Hippocampal formation (tissue), 2 donors: ENCODE measurements at places on chromosomes 5 and 9.

GRCh38 chr9:133986774-133987445, 5.2 kb downstream of the VAV2 start:
- DNase-seq, result no peak

DNA sequence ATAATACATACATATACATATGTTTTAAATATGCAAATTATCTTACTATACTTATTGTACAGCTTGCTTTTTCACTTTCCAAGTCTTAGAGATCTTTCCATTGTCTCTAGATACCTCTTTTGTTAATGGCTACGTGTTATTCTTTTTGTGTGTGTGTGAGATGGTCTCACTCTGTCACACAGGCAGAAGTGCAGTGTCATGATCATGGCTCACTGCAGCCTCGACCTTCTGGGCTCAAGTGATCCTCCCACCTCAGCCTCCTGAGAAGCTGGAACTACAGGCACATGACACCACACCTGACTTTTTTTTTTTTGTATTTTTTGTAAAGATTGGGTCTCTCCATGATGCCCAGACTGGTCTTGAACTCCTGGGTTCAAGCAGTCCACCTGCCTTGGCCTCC, 2.8 kb downstream of the OSMR start:
- DNase-seq, result no peak

GRCh38 chr5:137352095-137352494, 147.0 kb downstream of the SPOCK1 start:
- no peak for DNase-seq

- no peak for DNase-seq
Measured at GRCh38 chr5:87266914-87267573, 639 bp upstream of the RASA1 start.

DNA sequence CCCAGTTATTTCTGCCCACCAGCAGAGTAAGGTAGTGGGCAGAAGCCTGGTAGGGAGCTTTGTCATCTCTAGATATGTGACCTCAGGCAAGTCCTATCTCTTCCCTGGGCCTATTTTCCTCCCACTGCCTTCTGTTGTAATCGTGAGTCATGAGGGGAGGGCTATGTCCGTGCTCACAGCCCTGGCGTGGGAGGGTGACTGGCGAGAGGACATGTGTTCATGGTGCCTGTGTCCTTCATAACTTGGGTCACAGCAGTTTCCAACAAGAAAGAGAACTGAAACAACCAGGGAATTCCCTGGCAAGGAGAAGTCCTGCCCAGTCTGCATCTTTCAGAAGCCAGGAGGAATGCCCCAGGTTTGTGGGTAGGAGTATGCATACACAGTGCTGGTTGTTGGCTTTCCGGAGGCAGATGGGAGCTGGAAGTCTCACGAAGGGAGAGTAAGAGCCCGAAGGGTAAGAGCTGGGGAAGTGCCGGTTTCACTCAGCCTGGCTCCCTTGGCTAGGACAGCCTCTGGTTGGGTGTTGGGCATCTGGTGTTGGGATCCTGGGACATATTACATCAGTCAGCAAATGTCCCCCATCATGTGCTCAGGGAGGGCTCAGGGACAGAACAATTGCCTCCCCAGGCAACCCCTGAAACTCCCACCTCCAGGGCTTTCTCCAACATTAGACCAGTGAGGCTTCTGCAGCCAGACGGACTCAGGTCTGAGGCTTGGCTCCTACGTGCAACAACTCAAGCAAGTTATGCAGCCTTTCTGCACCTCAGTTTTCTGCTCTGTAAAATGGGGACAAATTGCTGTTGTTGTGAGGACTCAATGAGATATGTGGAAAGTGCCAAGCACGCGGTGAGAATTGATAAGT, 4.3 kb upstream of the TIFAB start:
- DNase-seq, result no peak

DNA sequence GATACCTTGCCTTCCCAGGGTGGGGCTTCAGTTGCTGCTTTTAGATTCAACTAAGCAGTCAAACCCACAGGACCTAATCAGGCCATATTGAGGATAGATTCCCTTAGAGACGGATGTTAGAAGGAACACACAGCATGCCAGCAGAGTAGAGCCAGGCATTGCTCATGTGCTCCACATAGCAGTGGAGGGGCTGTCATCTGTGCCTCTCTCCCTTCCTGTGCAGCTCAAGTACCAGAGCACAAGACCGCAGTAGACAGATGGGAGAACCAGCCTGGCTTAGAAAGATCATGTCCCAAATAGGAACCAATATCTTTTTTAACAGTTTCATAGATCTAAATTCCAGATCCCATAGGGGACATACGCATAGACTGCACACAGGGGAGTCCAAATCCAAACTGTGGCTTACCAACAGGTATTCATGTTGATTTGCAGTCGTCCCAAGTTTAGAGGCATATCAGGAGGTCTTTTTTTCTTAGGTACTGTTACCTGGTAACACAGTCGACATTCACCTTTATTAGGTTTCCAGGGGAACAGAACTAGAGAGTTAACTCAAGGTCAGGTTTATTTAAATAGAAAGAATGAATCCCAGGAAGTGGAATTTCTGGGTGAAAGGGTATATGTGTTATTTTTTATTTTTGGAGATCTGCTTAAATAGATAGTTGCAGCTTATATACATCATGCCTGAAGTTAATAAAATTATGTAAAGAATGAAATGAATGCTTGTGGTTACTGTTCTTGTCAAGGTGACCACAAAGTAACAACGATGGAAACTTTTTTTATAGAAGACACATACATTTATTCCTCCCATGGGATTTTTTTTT, 43.5 kb upstream of the PCAT7 start:
- DNase-seq, result no peak

GRCh38 chr5:135434591-135435466, 12.3 kb downstream of the DCANP1 start:
- DNase-seq, result no peak

DNA sequence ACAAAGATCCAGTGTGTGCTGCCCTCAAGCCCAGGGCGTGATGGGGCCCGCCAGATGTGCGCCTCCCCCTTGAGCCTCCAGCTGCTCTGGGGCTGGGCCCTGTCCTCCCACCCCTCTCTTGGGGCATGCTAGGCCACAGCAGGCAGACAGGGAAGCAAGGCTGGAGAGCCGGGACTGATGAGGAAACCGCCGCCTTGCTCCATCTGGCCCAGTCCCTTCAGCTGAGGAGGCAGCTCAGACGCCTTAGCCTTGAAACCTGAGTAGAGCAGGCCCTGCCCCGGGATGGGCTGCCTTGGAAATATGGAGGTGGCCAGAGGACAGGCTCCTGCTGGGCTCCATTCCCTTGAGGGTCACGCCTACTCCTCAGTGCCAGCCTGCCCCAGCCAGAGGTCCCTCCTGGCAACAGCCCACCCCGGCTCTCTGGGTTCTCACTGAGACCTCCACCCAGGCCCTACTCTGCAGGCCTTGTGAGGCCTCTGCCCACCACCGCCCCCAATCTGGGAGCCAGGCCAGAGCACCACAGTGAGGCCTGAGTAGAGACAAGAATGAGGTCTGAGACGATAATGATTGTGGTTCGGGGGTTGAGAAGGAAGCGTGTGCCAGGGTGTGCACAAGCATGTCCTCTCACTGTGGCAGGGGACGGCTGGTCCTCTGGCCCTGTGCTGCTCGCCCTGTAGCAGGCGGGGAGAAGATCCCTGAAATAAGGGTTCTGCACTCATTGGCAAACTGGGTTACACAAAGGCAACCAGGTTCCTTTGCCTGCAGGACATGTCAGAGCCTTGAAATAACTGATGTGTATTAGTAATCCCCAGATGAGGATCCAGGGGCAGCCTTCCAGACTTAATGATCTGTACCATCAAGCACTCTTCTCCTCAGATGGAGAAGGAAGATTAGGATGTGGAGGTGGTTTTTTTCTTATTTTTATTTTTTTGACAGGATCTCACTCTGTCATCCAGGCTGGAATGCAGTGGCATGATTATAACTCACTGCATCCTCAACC, 30.9 kb downstream of the CXXC5 start:
- DNase-seq, result no peak

DNA sequence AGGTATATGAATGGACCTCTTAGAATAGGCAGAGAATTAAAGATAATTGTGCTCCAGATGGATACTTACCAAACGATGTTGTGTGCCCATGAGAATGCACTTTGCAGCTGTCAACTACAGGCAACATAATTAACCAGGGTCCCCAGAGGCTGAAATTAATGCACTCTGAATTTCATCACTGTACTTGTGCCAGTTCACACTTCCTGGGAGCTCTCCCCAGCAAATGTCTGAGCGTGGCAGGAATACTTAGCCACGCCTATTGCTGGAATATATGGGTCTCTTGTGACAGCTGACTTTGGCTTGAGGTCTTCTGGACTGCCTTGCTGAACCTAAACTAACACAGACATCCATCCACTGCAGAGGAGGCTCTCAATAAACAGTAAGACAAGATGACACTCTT, 11.9 kb upstream of the C1QTNF2 start:
- no peak for DNase-seq

- no peak for DNase-seq
Measured at GRCh38 chr5:81249240-81249639, 16.1 kb downstream of the CKMT2 start.

- DNase-seq, result no peak
Measured at GRCh38 chr9:125446561-125447094, 185.0 kb downstream of the GAPVD1 start.

DNA sequence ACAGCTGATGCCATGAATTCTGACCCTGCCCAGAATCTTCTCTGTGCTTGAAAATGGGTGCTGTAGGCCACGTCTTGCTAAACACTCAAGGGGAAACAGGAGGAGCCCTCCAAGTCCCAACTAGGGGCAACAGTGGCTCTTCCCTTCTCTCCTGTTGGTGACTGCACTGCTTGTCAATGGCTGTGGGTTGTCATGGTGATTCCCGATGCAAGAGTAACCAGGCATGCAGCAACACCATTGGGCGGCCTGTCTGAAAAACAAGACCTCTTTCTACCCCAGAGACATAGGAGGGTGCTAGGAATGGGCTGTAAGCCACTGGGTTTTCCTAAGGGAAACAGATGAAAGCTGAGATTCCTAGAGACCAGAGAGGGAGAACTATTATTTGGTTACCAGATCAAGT, 201.7 kb upstream of the PANK3 start:
- no peak for DNase-seq

- DNase-seq, result no peak
Measured at GRCh38 chr5:58380655-58381054, 79.2 kb downstream of the PLK2 start.

GRCh38 chr9:136077491-136077890, 17.6 kb downstream of the NACC2 start:
- no peak for DNase-seq

GRCh38 chr5:40395251-40395650, 284.5 kb upstream of the PTGER4 start:
- DNase-seq, result no peak

GRCh38 chr9:129549684-129550083, 71.2 kb downstream of the C9orf50 start:
- DNase-seq, result peak; percentile 74

DNA sequence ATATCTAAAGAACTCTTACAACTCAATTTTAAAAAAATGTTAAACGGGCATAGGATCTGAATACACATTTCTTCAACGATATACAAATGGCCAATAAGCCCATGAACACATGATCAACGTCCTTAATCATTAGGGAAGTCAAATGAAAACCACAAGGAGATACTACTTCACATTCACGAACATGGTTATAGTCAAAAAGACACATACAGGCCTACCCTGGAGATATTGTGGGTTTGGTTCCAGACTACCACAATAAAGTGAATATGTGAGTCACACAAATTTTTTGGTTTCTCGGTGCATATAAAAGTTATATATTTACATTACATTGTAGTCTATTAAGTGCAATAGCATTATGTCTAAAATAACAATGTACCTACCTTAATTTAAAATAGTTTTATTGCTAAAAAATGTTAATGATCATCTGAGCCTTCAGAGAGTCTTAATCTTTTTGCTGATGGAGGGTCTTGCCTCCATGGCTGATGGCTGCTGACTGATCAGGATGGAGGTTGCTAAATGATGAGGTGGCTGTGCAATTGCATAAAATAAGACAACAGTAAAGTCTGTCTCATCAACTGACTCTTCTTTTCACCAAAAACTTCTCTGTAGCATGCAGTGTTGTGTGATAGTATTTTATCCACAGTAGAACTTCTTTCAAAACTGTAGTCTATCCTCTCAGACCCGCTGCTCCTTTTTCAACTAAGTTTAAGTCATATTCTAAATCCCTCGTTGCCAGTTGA, 15.1 kb downstream of the AK3 start:
- DNase-seq, result no peak

DNA sequence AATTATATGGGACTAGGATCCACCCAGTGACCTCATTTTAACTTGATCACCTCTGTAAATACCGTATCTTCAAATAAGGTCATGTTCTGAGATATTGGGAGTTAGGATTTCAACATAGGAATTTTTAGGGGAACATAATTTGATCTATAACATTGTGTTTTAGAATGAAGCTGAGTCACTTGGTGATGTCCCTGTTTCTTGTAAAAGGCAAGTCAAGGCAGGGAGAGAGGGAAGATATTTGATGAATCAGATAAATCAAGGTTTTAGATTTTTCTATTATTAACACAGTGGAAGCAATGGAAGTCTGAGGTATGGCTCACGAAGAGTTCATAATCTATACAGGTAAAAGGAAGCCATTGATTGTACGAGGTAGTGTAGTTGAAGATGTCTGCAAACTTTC, 11.8 kb upstream of the GPR151 start:
- no peak for DNase-seq

DNA sequence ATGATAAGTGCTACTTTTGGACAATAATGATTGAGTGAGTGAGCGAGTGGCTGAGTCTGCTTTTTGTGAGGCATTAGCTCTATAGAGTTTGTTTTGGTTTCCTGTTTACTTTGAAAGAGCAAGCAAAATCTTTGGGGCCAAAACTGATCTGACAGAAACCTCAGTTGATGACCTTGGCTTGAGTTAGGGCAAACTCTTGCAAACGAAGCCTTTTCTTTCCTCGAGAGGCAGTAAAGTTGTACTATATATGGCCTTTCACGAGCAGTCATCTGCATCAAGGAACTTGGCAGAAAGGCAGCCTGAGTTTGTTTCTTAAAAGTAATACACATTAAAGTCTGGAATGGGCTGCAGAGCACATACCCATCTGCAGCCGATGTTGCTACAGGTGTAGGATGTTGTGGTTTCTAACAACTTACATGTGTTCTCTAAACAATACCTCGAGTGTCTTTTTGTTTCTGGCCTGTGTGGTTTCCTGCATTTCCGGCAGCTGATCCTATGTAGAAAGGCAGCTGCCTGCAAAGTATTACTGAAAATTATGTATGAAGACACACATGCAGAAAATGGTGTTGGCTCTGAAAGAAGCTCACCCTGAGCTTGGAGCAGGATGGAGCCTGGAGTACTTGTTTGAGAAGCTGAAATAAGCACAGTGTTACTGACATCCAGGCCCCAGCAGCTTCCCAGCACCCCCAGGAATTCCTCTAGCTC, 60.8 kb downstream of the FOXD1 start:
- DNase-seq, result no peak

- DNase-seq, result no peak
Measured at GRCh38 chr5:54159153-54159892, 151.1 kb downstream of the ARL15 start.

DNA sequence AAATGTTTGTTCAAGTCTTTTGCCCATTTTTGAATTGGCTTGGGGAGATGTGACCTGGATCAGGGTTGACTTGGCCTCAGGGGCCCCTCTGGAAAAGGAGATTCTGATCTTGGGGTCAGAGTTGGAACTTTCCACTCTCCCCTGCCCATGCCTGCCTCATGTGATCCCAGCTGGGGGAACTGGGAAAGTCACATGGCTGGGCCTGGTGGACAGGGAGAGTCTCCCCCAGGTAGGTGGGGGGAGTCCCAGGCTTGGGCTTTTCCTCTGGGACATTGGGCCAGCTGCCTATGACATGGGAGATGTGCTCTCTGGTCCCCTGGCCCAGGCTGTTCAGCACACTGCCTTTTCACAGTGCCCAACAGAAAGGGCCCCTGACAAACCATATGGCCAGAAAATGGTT, 60.7 kb downstream of the NDST1 start:
- DNase-seq, result no peak

- DNase-seq, result no peak
Measured at GRCh38 chr5:82019342-82020138, 47.7 kb downstream of the ATG10 start.
